GM13976 (cell line): ENCODE measurements at places on chromosomes 2 and 18.

DNA sequence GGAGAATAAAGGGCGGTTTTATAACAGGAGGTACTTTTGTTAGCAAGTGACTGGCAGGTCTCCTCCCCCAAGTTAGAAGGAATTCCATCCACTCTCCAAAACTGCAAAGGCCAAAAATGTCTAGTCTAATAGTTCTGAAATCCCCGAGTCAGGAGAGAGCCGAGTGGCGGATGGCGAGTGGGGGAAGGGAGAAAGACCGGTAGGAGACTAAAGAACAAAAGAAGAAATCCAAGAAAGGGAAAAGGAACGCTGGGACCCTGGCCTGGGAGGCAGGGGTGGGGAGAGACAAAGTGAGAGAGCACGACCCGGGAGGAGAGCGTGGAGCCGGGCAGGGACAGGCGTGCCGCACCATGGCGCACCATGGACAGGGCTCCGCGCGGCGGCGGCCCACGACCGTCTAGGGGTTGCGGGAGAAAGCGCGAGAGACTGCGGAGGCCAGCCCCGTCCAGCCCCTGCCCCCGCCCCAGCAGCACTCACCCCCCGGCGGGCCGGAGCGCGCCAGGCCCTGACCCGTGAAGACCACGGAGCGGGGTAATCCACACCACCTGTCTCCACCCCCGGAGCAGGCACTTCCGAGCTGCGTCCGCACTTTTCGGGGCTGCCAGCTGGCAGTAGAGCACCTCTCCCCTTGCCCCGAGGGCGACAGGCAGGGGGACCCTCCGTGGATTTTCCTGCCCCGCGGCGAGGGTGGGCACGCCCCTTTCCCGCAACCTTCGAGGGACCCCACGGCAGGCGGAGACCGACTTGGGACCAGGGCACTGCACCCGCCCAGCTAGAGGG, 1.6 kb downstream of the CDH2 start:
- no peak for DNase-seq

DNA sequence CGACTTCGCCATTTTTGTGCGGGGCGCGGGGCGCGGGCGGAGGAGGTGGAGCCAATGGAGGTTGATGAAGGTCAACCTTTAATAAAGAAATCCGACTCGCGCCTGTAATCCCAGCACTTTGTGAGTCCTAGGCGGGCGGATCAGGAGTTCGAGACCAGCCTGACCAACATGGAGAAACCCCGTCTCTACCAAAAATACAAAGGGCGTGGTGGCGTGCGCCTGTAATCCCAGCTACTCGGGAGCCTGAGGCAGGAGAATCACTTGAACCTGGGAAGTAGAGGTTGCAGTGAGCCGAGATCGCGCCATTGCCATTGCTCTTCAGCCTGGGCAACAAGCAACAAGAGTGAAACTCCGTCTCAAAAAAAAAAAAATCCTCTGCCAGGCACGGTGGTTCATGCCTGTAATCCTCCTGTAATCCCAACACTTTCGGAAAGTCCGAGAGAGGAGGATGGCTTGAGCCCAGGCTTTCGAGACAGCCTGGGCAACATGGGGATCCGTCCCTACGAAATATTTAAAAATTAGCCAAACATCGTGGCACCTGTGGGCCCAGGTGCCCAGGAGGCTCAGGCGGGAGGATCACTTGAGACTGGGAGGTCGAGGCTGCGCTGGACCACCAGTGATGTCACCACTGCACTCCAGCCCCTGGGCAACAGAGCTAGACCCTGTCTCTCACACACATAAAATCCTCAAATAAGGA, 493 bp upstream of the PREB start:
- DNase-seq = no peak

DNA sequence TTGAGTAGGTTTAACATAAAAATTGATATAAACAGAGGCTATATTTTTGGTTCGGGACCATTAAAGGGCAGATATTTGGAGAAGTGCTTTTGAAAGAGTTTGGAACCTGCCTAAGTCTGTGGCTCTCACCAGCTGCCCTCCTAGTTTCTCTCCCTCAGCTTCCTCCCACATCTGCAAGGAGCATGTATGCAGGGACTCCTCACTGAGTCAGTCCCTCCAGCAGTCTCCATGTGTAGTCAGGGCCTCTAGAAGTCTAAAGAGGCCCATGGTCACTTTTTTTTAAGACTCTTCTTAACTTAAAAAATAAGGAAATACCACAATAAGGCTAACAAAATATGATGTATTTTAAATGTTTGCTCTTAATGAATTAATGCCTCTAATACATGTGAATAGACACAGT, 220.0 kb upstream of the TANK start:
- no peak for DNase-seq

DNA sequence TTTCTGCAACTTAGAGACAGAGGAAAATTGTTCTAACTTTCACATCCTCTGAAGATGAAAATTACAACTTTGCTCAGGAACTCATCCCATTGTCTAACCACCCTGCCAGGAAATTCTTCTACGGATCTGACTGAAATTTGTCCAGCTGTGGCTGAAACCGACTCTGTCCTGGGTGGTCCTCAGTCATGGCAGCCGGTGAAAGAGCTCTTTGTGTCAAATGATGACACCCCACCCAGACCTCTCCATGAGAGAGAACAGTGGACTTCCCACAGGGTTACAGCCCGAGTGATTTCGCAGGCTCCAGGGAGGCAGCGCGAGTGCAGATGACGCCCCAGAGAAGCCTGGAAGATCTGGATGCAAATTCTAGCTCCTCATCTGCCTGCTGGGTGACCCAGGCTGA, 65.1 kb upstream of the TRIB2 start:
- DNase-seq = no peak

DNA sequence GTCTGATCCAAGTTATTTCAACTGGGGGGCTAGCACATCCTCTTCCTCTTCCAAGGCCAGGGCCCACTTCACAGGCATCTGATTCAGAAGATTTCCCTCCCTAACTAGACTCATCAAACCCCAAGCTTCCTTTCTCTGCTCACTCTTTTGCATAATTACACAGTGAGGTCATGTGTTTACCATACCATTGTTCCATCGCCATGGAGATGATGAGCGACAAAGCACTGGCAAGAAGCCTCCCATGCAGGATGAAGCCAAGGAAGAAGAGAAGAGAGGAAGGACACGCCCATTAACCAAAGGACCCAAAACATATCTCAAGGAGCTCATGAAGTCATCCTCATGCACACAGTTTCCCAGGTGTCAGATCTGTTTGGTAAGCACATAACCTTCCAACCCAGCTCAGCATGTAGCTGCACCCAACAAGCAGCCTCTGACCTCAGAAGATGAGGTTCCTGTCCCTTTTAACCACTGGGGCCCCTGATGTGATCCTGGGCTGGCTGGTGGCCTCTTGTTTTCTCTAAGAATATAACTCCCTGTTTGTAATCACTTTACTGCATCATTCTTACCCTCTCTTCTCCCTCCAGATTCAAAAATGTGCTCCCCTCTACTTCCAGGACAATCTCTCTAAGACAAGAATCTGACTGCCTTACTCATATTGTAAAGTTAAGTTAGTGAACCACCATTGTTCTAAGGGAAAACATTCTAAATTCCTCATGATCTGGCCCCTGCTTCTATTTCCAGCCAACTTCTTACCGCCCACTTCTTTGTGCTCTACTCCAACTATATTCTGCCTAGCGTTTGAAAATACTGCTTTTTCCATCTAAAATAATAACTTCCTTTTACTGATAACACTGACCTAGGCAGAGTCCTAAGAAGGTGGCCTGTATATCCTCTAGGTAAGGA, 190.1 kb downstream of the TTC32 start:
- no peak for DNase-seq

GRCh38 chr2:100383306-100383705, 34.2 kb downstream of the CHST10 start:
- no peak for DNase-seq

DNA sequence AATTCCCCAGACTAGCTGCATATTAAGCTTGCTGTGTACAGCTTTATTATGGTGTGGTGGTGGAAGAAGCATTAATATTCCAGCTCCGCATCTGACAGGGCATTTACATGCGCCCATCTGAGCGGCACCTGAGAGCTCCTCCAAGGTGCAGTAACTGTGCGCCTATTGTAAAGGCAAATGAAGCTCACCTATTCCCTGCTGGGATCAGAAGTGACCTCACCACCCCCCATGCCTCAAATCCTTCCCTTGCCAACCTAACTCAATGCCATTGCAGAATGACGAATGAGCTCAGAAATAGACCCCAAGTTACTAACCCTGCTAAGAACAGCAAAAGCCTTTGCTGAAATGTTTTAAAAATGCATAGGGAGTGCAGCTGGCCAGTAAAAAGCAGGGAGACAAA, 14.3 kb downstream of the BCL11A start:
- DNase-seq = no peak

DNA sequence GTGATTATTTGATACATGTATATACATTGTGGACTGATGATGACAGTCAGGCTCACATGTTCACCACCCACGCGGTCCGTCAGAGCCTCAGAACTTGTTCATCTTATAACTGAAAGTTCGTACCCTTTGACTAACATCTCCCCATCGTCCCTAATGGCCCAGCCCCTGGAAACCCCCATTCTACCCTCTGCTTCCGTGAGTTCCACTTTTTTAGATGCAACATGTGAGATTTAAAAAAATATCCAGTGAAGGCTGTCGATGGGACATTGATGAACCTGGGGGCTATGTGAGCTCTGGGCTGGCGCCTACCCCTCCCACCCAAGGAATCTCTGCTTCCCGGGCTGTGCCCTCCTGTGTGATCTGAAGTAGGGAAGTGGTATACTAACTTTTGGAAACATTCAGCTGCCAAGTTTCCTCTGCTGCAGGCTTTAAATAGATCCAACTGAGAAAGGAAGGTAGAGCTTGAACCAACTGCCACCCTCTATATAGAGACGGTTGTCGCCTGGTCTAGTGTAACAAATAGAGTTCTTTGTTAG, 163.8 kb downstream of the FAM210A start:
- DNase-seq = peak; percentile 78

DNA sequence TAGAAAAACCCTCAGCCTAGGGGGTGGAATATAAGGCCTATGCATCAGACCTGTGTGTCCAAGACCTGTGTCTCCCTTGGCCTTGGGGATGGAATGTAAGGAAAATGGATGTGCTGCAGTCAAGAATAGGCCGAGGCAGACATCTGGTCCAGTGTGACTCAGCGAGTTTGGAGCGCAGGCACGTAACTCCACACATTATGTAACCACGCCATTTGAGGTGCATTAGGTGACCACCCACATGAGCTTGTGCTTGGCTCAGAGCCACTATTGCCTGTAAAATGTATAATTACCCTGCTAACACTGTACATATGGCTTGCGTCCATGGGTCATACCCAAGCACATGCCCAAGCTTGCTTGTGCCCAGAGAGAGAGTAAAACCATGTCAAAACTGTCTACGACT, 580.9 kb upstream of the HNMT start:
- no peak for DNase-seq

DNA sequence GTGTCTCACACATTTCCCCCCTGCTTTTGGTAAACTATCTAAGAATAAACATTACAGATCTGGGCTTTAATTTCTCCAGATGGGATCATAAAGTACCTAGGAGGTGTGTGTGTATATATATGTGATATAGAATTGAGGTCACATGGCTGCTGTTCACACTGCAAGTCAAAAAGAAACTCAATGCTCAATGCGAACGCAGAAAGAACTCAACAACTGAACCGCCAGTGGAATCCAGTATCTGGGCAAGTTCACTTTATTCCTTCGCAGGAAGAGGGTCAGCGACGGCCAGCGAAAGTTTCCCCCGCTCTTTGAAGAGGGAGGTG, 17.7 kb downstream of the POU3F3 start:
- no peak for DNase-seq

GRCh38 chr2:96105152-96105915, 11.0 kb downstream of the ADRA2B start:
- DNase-seq = no peak

- no peak for DNase-seq
These were observed 154.0 kb downstream of the PMAIP1 start for GRCh38 chr18:60053747-60054304.

- DNase-seq = no peak
These were observed 376.1 kb downstream of the IRS1 start for GRCh38 chr2:226423498-226423960.

DNA sequence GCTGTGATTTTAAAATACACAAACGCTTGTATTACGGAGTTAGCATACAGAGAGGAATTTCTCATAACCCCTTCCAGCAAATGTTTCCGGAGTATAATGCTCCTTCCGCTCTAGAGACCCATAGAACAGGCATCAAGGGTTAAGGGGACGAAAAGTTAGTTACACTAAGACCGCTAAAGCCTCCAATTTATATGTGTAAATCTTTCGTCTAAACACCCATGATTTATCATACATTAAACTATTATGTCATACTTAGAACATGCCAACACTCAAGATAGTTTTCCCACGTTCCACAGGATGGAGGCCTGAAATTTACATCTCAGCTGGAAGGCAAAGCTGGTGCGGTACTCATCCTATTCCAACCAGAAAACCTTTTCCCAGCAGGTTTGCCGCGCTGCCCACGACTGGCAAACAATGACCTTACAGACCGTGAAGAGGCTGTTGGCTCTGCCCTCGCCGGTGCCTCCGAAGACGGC, 650 bp downstream of the ORMDL1 start:
- peak; percentile 41 for DNase-seq

DNA sequence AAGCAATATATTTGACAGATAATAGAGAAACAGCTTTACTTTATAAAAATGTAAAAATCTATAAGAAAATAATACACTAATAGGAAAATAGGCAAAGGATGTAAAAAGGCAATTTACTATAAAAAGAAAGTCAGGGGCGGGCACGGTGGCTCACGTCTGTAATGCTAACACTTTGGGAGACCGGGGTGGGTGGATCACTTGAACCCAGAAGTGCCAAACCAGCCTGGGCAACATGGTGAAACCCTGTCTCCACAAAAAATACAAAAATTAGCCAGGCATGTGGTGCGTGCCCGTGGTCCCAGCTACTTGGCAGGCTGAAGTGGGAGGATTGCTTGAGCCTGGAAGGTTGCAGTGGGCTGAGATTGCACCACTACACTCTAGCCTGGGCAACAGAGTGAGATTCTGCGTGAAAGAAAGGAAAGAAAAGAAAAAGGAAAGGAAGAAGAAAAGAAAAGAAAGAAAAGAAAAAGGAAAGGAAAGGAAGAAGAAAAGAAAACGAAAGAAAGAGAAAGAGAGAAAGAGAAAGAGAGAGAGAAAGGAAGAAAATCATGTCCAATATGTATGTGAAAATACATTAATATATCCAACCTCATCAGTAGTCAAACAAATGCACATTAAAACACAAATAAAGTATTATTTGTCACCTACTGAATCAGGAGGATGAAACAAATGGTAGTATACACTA, 65.1 kb downstream of the ADD2 start:
- no peak for DNase-seq

DNA sequence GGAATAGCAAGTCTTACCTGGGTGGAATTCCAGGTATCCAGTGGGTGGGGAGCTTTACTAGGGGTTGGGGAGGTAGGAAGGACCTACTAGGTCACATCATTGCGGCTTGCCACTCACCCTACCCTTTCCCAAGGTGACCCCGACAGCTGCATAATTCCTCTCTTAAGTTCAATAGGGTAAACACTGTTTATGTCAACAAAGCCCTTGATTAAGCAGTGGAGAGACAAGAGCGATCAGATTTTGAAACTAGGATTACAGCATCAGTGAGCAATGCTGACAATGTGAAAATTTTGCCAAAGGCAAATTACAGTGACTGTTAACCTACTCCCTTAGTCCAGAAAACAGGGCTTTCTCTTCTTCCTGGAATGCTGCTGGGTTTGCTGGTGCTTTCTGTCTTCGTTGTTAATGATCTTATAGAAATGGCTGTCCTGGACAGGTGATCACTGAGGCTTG, 14.5 kb downstream of the SLC19A3 start:
- no peak for DNase-seq
